ENCODE measurements at places on chromosomes 13 and 19.
A peak's percentile ranks its signal among the peaks of the same experiment; 100 is the strongest.

DNA sequence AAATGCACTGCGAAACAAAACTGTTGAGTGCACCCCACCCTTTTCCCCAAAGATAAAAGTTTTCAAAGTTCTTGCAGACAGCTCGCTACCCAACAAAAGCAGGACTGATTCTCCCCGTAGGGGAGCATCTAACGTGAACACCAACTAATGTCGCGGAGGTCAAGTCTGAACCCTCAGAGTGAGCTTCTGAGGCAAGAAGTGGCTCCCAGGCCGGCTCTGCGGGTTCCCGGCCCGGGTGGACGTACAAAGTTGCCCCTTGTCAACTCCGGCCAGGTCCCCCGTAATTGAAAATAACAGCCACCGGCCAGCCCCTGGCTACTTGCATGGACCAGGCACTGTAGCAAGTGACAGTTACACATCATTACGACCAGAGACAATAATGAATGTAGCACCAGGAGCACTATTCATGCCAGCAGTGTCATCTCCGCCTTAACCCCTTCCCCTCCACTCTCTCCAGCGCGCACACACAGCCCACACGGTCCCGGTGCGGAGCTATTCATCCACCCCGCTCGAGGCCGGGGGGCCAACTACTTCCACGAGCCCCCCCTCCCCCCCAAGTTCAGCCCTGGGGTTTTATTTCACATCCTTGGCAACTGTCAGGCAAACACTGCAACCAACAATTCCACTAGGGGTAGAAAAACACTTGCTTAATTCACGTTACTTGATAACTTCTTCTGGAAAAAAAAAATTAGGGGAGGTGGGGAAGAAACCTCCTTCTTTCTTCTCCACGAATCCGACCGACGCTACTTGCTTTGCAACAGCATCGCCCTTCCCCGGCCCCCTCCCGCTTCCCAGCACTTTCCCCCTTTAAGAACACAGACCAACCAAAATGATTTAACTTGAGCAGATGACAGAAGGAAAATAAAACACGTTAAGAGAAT lies 1.2 kb downstream of the KLF12 start:
- DNase-seq: no peak

DNA sequence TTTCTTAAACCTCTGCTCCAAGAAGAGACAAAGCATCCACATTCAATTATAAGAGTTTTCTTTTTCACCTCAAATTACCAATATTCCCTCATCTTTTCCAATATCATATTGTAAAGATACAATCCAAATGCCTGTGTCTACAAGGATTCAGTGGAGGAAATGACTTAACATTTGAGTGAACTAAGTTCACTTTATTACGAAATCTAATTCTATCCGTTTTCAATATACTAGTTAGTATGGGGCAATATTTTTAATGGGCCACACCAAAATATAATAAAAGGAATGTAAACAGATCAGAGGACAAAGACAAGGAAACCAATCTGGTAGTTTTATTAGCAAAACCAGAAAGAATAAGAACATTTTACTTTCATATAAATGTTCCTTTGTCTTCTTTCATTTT lies 136.0 kb downstream of the DCLK1 start:
- DNase-seq: no peak

DNA sequence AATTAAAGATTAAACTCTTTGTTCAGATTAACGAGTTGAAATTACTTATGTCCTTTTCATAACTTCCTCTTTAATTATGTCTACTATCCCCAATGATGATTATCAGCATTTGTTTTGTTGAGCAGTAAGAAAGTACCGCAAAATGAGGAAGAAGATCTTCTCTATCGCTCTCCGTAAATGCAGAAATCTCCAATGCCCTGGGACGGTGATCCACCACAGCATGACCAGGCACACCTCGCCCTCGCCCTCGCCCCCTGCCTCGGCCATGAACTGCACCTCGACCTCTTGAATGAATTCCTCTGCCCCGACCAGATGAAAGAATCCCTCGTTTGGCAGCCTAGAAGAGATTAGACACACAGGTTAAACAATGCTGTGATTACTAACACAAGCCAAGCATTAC lies 69.1 kb downstream of the RBM26 start:
- no peak for DNase-seq

DNA sequence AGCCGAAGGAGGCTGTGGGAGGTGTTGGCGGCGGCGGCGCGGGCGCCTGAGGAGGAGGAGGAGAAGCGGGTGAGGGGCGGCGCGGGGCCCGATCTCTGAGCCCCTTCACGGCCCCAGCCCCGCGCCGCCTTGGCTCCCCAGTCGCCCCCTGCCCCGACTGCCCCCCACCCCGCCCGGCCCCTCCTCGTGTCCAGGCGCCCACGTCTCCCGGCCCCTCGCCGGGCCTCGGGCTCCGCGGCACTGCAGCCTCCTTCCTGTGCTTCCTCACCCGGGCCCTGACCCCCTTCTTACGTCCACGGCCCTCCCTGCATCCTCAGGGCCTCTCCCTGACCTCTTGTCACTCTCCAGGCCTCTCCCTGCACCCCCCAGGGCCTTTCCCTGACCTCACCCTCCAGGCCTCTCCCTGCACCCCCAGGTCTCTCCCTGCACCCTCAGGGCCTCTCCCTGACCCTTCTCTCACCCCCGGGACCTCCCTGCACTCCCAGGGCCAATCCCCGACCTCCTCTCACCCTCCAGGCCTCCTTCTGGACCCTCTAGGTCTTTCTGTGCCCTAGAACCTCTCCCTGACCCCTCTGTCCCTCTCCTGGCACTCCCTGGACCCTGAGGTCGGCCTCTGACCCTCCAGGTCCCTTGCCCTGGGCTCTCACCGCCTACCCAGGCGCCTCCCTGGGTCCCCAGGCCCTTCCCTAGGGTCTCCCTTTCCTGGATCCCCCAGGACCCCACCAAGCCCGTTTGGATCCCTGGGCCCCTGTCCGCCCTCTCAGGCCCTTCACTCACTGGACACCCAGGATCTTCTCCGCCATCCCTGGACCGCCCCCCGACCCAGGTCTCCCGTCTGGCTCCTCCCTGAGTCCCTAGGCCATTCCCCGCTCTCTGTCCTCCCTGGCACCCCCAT lies 460 bp downstream of the KMT5C start:
- no peak for DNase-seq

GRCh38 chr19:30652751-30653150 lies 280.6 kb downstream of the ZNF536 start:
- no peak for DNase-seq

DNA sequence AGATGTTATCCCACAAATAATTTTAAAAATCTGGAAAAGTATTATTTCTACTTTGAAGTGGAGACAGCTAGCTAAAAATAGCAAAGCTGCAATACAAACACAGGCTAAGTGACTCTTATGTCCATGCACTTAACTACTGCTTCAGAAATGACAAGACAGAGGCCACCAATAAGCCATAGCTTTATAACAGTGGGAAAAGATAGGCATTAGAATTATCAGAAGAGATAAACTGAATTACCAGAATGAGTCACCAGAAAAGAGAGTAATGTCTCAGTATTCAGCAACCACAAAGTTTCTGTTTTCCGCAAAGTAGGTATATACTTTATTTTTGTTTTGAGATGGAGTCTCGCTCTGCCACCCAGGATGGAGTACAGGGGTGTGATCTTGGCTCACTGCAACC lies 17.1 kb downstream of the CLN5 start:
- no peak for DNase-seq

- DNase-seq: no peak
These were observed 288.6 kb upstream of the PCDH9 start for GRCh38 chr13:67518785-67519184.

DNA sequence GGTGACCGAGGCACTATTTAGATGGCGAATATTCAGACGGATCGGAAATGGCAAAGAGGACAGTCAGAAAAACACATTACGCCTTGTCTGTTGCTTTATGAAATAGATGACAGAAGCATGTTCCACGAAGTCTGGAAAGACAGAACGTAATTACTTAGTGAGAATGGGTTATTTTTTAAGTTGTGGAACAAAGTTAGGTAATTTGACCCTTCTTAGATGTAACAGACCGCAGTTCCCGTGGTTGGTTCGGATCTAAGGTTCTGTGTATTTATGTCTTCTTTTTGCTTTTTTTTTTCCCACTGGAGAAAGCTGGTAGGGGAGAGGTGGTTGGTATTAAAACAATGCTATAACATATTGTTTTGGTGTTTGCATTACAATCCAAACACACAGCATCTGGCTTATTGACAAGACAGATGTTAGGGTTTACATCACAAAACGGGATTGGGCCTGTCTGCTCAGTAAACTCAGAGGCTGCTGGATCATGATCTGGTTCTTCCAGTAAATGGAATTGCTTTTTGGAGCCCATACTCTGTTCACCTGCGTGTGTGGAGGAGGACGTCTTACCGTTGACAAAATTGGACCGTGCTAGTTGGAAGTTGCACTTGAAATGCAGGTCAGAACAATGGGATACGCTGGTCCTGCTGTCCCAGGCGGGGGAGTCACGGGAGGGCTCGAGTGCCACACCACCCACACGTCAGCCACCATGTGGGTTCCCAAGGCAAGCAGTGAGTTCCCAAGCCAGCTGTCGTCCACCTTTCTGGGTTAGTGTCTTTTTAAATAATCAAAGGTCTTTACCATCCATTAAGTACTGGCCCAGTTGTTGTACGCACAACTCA lies 13.8 kb downstream of the ATP11A start:
- no peak for DNase-seq

DNA sequence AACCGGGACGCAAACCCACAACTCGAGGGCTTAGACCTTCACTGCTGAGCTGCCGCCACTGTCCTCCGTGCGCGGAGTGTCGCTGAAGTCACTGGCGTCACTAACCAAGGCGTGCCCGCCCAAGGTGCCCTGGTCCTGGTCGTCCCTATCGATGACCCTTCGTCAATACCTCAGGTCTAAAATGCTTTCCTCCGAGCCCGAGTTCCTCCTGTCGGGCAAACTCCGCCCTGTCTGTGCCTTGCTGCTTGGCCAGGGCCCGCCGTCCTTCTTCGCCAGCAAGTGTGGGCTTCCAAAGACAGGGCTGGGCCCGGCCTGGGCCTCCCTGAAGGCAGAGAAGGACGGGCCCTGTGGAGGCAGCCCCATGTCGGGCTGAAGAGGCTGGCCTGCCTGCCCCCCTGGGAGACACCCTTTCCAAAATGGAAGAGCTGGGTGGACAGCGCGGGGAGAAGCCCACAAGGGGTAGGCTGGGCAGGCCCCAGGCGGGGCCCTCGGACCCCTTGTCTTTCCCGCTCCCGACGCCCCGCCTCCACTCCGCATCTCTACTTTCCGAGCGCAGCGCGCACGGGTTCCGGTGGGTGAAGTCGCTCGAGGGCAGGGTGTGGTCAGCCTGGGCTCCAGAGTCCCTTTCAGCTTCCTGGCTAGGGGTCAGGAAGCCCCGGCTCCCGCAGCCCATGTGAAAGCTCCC lies 13.4 kb downstream of the RB1 start:
- DNase-seq: no peak

DNA sequence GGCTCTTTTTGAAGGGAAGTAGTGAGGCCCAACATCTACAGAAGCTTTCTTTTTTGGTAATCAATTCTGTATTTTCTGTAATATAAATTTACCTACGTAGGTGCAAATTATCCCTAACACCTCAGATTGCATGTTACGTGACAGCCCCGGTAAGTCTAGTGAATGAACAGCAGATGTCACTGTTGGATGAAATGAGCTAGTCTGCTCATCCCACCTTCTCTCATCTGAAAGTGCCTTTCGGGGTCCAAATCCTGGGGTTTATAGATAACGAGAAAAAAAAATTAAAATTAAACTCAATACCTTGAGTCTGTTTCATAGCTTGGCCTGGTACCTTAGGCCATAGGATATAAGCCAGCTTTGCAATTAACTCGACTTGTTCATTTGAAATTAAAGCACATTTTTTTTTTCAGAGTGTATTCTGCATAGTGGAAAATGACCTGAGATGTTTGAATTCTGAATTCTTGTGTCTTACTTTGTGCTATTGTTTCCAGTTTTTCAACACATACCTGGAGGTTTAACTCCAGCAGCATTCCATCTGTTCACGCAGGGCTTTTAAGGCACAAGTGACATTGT lies 548.2 kb downstream of the GPC5 start:
- DNase-seq: peak; percentile 68

GRCh38 chr13:113836768-113837559 lies 26.9 kb downstream of the GAS6 start:
- DNase-seq: no peak

DNA sequence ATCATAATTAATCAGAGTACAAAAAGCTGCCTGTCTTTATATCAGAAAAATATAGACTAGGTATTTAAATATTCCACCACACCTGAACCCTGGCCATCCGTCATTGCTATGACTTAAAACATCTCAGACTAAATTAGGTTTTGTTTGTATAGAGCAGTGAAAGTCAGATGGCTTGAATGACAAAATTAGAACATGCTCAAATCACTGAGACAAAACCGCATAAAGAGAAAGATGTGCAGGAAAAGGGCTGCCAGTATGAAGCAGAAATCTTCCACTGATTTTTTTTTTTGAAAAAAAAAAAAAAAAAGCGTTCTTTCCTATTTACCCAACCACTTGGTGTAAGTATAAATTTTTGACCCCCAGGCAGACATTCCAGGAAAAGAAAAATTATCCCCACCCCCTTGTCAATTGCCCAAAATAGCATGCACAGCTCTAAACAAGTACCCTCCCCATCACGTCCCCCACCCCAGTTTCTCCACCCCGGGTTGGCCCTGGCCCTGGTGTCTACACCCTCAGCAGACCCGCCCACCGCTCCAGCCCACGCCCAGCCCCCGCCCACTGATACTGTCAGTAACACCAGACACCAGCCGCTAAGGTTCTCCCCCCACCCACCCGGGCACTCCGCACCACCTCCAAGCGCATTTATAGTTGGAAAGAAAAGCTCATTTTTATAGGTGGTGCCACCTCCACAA lies 118.6 kb downstream of the URI1 start:
- DNase-seq: no peak

GRCh38 chr13:76707360-76707759 lies 178.8 kb downstream of the KCTD12 start:
- DNase-seq: no peak

DNA sequence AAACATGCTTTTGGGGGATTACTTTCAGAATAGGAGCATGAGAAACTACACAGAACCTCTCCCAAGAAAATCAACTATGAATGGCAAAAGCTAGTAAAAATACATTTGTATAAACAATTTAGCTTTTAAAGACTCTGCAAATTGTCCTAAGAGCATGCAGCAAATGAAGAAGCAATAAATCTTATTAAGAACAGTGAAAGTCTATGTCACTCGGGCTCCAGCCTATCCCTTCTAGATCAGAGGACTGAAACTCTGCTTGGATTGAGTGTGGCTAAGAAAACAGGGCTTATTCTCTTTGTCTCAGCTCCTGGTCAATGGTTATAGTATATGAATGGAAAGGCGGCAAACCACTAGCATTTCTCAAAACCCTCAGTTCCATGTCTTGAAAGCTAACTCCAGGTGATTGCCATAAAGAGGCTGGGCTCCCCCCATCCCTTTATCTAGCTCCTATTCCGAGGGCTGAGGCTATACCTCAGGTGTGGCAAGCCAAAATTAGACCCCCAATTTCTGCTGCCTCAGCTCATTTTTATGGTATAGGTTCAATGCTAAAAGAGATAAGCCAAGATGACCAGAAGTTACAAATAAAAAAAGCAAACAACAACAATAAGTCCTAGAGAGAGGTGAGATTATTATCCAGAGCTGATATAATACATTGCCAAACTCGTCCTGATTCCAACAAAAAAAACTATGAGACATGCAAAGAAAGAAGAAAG lies 953.2 kb downstream of the SLITRK6 start:
- DNase-seq: no peak

- DNase-seq: peak; percentile 52
These were observed 6.0 kb upstream of the RNF6 start for GRCh38 chr13:26228096-26228495.
